ENCODE measurements at places on chromosomes 2 and 18.

DNA sequence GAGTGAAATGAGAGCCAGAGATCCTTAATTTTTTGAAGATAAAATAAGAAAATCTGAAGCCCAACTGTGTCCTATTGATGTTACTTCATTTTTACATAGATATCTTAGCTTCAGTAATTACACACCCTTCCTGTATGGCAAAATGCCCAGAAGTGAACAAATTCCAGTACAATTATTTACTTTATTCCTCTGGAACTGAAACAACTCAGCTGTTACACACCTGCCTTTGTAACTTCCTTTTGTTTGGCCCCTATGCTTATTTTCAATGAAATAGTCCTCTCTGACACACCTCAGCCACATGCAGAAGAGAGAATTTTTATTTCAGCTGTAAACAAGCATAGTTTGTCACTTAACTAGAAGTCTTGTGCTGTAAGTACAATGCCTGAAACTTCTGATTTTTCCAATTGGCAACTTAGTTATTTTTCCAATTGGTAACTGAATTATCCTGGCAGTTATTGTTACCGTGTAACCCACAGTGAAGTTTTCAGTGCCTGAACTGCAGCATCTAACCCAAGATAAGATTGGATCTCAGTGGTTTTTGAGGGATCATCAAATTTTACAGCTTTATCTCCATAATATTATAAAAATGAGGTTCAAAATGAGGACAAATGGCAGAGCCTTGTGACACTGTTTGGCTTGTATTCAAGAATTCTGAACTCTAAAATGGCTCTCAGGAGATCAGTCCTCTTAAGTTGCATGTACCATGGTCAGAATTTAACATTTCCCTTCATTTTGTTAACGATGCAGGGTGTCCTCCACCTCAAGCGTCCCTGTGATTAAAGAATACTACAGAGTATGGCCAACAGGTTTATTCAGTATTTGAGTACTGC lies 82.6 kb downstream of the PKP4 start:
- DNase-seq, result peak; percentile 88

- DNase-seq, result no peak
Observed at GRCh38 chr2:37501113-37501512, 156.7 kb downstream of the QPCT start.

- peak; percentile 73 for DNase-seq
Observed at GRCh38 chr2:120669121-120669952, 66.3 kb upstream of the GLI2 start.

GRCh38 chr2:179991344-179991743 lies 15.8 kb downstream of the CWC22 start:
- peak; percentile 18 for DNase-seq

DNA sequence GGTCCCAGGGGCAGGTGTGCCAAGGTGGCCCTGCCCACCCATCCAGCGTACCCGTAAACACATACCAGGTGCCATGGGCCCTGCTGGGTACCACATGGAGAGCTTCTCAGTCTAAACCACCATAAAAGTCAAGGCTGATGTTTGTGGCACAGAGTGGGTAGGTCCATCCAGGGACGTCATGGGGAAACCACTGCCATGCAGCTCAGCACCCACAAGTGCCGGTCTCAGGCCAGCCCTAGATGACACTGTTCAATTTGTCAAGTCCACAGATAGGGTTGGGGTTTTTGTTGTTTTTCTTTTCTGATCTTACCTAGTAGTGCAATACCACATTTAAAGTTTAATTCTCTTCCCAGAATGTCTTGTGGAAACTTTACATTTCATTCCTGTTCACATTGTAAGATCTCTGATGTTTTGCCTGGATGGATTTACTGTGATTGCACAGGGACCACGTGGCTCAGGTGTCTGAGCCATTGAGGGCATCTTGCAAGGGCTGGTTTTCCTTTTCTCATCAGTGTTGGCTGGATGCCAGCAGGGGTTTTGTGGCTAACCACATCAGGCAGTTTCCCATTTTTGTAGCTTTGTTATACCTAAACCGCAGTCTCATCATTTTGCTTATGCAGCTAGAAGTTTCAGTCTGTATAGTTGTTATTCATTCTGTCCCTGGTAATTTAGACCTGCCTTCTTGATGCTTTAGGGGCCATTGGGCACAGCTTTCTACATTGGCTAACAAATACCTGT lies 64.7 kb downstream of the STK25 start:
- DNase-seq, result peak; percentile 16

DNA sequence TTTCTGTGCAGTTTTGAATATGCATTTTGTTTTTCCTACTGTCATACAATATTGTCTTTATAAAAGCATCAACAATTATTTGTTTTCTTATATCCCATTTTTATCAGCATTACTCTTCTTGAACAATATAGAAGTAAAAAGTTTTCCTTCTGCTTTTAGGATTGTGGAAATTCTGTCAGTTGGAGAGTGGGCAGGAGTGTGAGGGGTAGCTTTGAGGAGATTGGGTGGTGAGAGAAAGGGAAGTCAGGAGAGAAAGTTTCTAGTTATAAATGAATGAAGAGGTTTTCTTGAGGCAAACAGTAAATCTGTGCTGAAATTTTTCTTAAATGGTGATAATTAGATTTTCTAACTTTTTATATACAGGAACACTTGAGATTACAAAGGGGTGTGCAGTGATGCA lies 151.7 kb upstream of the NOSTRIN start:
- no peak for DNase-seq

DNA sequence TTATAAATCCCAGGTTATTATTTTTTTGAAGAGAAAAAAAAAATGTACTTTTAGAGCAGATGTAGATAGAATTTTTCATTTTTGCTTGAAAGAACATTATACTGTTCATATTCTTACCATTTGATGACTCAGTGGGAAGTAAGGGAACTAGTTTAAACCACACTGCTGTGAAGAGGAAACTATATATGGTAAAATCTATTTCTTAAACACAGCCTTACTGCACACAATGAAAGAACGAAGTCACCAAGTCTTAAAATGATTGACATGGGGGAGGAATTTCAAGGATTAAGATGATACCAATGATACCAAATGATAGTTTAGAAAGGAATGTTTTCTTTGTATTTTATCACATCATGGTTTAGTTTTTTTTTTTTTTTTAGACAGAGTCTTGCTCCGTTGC lies 5.0 kb downstream of the ACTR2 start:
- DNase-seq, result peak; percentile 62

GRCh38 chr2:43345391-43345813 lies 119.0 kb upstream of the ZFP36L2 start:
- DNase-seq, result no peak

GRCh38 chr2:118968961-118969733 lies 27.2 kb downstream of the MARCO start:
- no peak for DNase-seq

DNA sequence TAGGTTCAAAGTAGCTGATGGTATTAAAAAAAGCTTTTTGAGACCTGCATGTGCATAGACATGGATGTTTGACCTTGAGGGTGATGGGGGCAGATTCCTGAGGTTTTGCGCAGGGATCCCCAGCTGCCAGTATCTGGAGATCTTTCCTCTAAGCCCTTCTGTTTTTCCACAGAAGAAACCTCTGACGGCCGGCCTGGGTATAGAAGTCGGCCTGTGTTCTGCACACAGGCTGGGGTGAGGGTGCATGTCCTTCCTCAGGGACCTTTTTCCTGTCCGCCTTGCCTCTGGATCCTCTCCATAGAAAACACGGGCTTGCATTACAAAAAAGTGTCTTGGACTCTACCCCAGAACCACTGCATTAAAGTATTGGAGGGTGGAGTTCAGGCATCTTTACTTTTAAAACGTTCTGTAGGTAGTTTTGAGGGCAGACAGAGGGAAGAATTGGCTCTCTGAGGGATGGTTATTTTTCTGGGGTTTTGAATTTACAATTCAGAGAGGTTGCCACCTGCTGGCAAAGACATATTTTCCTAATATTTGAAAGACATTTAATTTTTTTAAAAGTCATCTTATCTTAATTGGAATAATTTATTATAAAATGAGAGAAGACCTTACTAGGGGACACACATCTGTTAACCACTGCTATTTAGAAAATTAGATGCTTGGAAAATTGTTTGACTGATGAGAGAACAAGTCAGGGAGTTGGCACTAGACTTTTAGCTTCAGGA lies 350.6 kb downstream of the DCDC2C start:
- peak; percentile 4 for DNase-seq

DNA sequence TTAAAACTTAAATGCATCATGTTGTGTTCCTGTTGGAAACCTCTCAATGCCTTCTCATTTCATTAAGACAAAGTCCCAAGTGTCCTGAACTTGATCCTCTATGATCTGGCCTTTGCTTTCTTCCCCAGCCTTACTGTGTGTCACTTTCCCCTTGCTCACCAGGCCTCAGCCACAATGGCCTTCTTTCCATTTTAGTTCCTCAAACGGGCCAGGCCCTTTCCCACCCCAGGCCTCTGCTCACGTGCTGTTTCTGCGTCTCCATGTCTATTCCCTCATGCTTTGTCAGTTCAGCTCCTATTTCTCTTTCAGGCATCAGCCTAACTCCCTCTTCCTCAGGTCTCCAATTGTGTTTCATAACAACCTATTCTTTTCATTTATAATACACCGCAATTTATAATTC lies 19.5 kb downstream of the CXCR4 start:
- DNase-seq, result no peak

GRCh38 chr2:35783723-35784122 lies 571.9 kb upstream of the CRIM1 start:
- no peak for DNase-seq

DNA sequence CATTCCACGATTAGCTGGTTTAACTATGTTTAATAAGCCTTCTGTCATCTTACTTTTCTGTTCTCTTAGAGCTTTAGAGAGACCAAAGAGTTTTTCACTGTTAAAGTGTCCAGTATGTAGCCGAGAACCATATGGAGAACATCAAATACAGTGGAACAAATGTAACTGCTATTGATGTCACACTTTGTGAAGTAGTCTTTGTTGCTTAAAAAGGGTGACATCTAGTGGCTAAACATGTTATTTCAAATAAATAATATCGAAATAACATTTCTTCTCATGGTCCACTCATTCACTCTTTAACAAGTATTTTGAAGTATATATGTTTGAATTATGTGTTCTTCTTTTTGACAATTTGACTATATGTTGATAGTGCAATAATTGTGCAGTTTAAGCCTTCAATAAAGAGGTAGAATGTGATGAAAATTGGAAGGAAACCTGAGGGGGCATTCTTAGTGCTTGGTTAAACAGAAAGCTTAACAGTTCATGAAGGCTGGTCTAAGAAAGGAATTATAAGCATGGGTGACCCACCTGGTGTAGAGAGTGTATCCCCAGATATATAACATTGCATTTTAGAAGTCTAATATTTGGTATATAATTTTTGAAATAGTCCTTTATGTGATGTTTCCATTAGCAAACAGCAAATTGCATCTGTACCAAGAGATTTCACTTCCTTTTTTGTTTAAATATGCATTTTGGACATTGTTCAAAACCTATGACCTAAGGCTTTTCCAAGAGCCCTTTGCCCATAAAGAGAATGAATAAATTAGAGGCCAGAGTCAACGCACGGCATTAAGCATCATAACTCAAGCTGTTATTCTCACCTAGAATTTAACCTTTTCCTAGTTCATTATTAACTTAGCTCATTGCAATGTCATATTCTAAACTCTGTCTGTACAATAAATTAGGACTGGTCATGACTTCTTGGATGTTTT lies 112.1 kb downstream of the KYNU start:
- peak; percentile 72 for DNase-seq
